CD4-positive, alpha-beta memory T cell (primary cell): ENCODE measurements at places on chromosomes 12 and 14. TPM values are rescaled to one million over a fixed set of nuclear protein-coding genes. Genes with fewer than 3 reads are reported as not detected.

DNA sequence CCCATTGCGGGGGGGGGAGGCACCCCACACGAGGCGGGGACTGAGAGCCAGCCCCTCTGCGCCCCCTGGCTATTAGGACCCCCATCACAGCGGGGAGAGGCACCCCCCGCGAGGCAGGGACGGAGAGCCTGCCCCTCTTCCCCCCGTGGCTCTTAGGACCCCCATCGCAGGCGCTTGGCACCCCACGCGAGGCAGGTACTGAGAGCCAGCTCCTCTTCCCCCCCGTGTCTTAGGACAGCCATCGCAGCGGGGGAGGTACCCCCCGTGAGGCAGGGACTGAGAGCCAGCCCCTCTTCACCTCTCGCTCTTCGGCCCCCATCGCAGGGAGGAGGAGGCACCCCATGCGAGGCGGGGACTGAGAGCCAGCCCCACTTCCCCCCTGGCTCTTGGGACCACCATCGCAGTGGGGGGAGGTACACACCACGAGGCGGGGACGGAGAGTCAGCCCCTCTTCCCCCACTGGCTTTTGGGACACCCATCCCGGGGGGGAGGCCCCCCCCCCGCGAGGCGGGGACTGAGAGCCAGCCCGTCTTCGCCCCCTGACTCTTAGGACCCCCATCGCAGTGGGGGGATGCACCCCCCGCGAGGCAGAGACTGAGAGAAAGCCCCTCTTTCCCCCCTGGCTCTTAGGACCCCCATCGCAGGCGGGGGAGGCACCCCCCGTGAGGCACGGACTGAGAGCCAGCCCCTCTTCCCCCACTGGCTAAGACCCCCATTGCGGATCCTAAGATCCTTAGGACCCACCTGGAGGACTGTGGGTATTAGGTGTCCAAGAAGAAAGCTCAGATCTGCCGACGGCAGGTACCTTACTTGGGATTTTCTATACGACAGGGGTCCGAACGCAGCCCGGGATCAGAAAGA lies 198.6 kb upstream of the PZP start:
- no peak for DNase-seq

DNA sequence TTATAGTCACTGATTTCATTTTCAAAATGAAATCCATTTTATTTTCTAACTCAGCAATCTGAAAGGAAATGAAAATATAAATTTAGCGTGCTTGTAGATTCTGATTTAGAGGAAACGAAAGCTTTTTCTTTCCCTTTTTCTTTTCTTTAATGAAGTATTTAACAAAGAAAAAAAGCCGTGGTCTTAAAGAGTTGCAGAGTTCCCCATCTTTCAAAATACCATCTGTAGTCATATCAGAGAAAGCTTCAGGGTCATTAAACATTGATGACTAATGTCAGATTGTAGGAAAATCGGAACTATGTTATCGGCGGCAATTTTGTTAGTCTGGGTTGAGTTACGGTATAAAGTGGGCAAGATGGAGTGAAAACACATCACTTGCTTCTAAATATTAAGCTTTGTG lies 32.3 kb downstream of the DRAM1 start:
- no peak for DNase-seq

Gene ANO2
- not detected for total RNA-seq

Gene DIO2
- total RNA-seq = not detected

Gene LRCOL1
- total RNA-seq = not detected

DNA sequence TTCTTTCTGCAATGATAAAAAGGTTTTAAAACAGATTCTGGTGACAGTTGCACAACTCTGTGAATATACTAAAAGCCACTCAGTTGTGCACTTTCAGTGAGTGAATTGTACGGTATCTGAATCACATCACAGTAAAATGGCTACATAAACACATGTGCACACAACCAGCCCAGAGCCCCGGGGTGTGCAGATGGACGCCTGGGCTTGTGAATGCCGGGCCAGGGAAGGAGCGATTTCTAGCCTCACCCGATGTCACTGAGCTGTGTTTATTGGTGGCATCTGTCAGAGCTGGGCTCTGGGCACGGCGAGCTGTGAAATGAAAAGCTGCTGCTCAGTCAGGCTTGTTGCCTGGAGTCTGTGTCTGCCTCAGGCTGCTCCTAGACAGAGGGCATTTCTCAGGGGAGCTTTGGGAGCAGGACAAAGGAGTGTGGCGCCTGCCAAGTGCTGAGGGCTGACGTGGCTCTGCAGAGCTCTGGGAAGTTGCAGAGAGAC lies 25.9 kb downstream of the RHOF start:
- DNase-seq = no peak

Gene MYF6
- not detected for total RNA-seq

Gene PLCZ1
- total RNA-seq = not detected

Gene SSTR1
- total RNA-seq = not detected

Gene DPPA3
- not detected for total RNA-seq

Gene DACT1
- 1.4 TPM for total RNA-seq

Gene CLEC9A
- not detected for total RNA-seq

- no peak for DNase-seq
Measured at GRCh38 chr12:23560611-23561010, 388.9 kb downstream of the SOX5 start.

- no peak for DNase-seq
Measured at GRCh38 chr14:59075506-59075905, 113.0 kb upstream of the DAAM1 start.

DNA sequence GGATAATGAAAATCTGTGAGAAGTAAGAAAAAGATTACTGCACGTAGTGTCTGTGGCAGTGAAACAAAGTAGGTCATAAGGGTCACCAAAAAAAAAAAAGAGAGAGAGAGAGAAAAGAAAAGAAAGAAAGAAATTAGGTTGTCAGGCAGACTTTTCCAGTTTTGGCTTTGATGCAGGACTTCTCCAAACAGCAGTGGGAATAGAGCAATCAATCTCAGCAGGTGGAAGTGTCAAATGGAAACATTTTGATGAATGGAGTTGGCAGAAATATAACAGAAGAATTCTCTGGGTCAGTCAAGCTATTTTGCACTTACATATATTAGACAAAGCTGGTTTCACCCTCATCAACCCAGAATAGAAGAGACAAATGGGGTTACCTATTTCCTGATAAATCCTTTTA lies 745.8 kb downstream of the SLC6A15 start:
- no peak for DNase-seq

Gene ARMH4
- not detected for total RNA-seq

DNA sequence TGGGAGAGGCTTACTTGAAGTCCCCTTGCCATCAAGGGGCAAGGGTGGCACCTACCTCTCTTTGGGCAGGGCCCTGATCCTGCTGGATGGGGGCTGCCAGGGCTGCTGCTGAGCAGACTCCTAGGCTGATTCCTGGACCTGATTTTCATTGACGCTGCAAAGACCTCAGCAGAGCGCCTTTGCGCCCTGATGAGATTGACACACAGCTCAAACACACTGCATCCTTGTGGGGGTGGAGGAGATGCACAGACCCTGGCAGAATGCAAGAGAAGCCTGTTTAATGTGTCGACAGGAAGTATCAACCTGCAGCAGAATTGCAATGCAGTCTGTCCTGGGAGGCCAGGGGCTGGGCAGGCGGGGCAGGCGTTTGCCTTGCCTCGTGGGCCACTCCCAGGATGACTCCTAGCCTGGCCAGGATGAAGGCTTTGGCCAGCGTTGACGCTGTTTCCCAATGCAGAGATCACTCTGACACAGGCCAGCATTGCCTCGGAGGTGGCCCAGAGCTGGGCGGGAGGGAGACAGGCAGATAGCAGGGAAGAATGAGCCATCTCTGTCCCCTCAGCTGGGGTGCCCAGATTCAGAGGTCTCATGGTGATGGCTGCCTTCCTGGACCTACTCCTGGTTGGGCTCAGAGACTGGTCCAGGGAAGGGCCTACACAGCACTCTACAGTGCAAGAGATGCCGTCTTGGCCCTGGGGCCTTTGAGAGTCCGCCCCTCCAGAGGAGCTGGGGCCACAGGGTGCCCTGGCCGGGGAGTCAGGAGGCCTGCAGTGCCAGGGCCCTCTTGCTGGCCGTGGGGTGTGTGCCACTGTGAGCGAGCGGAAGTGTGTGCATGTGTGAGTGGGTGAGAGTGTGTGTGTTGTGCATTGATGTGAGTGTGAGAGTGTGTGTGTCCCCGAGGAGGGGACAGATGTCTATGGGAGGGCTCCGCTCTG lies 108.3 kb downstream of the KIF26A start:
- no peak for DNase-seq

Gene SPTB
- total RNA-seq = 0.03 TPM

Gene LBHD2
- not detected for total RNA-seq

DNA sequence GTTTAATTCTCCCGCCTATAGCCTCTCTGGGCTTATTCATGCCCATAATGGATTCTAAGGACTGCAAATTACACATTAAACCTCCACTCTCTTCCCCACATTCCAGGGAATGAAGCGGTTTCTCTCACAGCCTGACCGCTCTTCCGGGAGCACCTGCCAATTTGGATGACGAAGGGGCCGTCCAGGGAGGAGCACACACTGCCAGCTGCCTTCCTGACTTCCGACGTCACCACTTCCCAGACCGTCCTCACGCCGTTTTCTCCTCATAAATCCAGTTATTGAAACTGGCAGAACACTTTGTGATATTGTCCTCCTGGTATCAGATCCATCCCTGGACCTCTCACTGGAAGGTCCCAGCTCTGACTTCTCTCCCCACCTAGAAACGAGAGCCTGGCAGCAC lies 87.6 kb downstream of the GCH1 start:
- no peak for DNase-seq

GRCh38 chr12:71587012-71587411 lies 76.6 kb downstream of the ZFC3H1 start:
- no peak for DNase-seq

- DNase-seq = no peak
Measured at GRCh38 chr12:67251012-67251411, 18.1 kb upstream of the CAND1 start.

Gene LALBA
- total RNA-seq = not detected

GRCh38 chr14:21978999-21979314 lies 305.3 kb upstream of the OR4E1 start:
- no peak for DNase-seq

Gene MANSC4
- not detected for total RNA-seq

DNA sequence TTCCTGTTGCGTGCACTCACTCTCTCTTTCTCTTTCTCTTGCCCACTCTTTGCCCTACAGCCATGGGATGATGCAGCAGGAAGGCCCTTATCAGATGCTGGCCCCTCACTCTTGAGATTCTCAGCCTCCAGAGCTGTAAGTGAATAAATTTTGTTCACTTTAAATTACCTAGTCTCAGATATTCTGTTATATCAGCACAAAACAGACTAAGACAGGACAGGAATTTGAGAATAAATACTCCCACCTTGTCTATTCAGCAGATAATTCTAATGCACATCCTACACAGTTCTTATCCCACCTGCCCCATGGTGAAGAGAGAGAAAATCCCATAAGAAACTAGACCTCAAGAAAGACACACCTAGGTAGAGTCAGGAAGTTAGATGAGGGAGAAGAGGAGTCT lies 25.8 kb upstream of the G2E3 start:
- DNase-seq = no peak

Gene SLC35F4
- not detected for total RNA-seq

GRCh38 chr12:71846322-71846940 lies 6.9 kb downstream of the TBC1D15 start:
- peak; percentile 32 for DNase-seq

DNA sequence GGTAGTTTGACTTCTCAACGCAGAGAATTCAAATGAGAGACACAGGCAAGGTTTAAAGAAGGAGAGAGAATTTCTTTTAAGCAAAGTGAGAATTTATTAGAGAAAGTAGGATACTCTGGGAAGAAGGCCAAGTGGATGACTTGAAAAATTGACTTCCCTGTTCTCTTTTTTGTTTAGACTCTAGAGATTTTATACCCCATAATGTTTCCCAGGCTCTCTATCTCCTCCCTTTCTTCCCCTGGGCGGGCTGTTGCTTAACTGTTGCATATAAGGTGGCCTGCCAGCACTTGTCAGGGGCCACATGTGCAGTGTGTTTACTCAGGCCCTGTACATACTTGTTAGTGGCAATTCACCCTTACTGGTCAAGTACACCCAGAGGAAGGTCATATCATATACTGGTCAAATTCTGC lies 403.7 kb downstream of the SLC6A15 start:
- no peak for DNase-seq
